ENCODE measurements at places on chromosomes 5 and 9.

DNA sequence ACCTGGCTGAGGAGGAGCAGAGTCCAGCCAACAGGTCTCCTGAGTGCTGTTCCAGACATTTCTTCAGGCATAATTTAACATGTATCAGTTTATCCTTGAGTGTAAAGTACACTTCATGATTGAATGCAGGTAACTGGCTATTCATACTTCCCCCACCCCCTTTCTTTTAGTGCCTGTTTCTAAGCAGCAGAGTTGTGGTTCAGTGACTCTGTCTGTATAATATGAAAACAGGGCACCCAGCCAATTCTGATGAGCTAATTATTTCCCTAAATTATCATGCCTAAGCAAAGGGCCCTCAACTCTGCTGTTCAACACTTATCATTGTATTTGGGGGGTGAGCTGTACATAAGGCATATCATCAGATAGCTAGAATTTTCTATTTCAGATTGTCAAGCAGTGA lies 51.9 kb upstream of the ZSWIM6 start:
- peaks cover 26% of the 10 kb centered on the region for H3K4me1 ChIP-seq
- no peak for DNase-seq
- no peak overlapping the region for H3K27ac ChIP-seq

- no peak overlapping the region for H3K27ac ChIP-seq
- no peak overlapping the region for H3K4me3 ChIP-seq
- no peaks in the 10 kb centered on the region for H3K36me3 ChIP-seq
- DNase-seq: no peak
- H3K4me1 ChIP-seq: no peaks in the 10 kb centered on the region
- no peaks in the 10 kb centered on the region for H3K27me3 ChIP-seq
Observed at GRCh38 chr5:179051784-179052183, 8.4 kb upstream of the ZNF354C start.

GRCh38 chr5:17064241-17064640 lies 128.2 kb upstream of the MYO10 start:
- H3K27ac ChIP-seq: no peak overlapping the region
- no peak overlapping the region for H3K4me3 ChIP-seq
- no peaks in the 10 kb centered on the region for H3K27me3 ChIP-seq

DNA sequence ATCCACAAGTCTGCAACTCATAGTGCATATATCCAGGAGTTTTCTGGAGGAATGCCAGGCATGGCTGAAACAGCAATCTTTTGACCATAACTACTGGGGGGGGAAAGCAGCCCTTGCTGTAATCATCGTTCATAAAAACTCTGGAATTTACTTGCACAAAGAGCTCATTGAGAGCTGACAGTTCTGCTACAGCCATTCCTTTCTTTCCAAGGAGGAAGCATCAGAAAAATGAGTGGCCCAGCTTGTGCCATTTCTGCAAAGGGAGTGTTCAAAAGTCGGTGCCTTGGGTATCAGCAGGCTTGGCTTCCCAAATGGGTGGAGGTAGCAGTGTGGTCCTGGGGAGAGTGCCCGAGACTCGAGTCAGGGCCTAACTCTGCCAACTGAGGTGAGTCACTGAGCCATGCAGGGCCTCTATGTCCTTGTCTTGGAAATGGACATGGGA lies 101.5 kb downstream of the GCNT1 start:
- H3K27ac ChIP-seq: no peak overlapping the region
- no peak for DNase-seq
- H3K27me3 ChIP-seq: no peaks in the 10 kb centered on the region
- H3K4me3 ChIP-seq: no peak overlapping the region
- H3K4me1 ChIP-seq: peaks cover 13% of the 10 kb centered on the region

DNA sequence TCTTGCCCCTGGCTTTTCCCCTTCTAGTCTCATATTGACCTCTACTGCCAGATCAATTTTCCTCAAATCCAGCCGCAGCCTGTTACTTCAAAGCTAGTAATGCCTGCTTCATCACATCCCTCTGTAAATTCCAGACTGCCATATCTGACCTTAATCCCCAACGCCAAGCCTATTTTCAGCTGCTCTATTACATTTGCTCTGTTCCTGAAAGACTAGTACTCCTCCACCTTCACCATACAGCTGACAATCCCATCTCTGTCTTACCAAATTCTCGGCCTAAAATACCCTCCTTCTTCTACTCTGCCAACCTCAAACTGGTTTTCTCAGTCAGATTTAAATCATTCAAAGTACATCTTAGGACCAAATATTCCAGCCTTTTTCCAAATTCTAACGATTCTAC lies 420.2 kb downstream of the RAB3C start:
- H3K27ac ChIP-seq: no peak overlapping the region
- H3K36me3 ChIP-seq: no peaks in the 10 kb centered on the region
- no peak for DNase-seq
- H3K4me1 ChIP-seq: no peaks in the 10 kb centered on the region

- no peak overlapping the region for H3K4me3 ChIP-seq
- no peaks in the 10 kb centered on the region for H3K4me1 ChIP-seq
- no peak overlapping the region for H3K27ac ChIP-seq
Observed at GRCh38 chr9:126536131-126536530, 77.6 kb upstream of the LMX1B start.

DNA sequence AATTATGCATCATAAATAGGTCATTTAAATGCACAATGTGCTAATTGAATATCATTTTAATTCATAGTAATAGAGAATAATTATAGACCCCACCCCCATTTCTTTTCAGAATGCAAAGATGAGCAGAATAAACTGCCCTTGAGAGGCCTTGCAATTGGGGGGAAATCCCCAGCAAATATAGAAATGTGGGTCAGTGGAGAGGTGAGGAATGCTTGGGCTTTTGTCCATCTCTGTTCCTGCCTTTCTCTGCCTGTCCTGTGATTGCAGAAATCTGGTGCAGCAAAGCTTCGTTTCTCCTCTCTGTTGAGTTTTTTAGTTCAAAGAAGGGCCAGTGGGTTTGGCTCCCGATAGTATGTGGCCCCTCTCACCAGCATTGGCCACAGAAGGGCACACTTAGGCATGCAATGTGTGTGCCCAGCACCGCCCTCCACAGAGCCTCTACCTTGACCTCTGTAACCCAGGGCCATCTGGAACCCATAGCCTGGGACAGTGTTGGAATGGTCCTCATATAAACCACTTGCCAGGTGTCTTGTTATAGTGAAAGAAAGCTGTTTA lies 164.2 kb downstream of the SEMA6A start:
- H3K27ac ChIP-seq: no peak overlapping the region
- H3K27me3 ChIP-seq: no peaks in the 10 kb centered on the region
- no peak for DNase-seq
- H3K4me3 ChIP-seq: no peak overlapping the region
- no peaks in the 10 kb centered on the region for H3K36me3 ChIP-seq

- H3K4me3 ChIP-seq: no peak overlapping the region
- no peaks in the 10 kb centered on the region for H3K4me1 ChIP-seq
- DNase-seq: no peak
Observed at GRCh38 chr5:175712313-175712680, 54.4 kb downstream of the HRH2 start.
